ENCODE measurements at places on chromosomes 16 and 17. TPM values are rescaled to one million over a fixed set of nuclear protein-coding genes. Genes with fewer than 3 reads are reported as not detected.

Gene TMEM11
- 30.2 TPM for total RNA-seq

GRCh38 chr17:63550817-63551639 lies 751 bp downstream of the DCAF7 start:
- DNase-seq: no peak

DNA sequence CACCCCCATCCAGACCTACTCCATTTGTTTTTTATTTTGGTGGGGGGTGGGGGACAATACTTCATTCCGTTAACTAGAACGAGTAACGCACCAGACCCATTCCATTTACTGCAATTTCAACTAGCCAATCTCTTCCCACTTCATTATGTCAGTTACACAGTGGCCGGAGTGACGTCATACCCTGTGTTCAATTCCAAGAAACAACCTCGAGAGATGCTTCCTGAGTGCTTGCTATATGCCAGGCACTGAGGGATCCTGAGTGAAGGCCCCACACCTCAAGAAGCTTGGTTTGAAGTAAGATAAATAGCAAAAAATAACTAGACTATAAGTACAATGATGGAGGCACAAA lies 9.1 kb upstream of the SIAH1 start:
- no peak for DNase-seq

DNA sequence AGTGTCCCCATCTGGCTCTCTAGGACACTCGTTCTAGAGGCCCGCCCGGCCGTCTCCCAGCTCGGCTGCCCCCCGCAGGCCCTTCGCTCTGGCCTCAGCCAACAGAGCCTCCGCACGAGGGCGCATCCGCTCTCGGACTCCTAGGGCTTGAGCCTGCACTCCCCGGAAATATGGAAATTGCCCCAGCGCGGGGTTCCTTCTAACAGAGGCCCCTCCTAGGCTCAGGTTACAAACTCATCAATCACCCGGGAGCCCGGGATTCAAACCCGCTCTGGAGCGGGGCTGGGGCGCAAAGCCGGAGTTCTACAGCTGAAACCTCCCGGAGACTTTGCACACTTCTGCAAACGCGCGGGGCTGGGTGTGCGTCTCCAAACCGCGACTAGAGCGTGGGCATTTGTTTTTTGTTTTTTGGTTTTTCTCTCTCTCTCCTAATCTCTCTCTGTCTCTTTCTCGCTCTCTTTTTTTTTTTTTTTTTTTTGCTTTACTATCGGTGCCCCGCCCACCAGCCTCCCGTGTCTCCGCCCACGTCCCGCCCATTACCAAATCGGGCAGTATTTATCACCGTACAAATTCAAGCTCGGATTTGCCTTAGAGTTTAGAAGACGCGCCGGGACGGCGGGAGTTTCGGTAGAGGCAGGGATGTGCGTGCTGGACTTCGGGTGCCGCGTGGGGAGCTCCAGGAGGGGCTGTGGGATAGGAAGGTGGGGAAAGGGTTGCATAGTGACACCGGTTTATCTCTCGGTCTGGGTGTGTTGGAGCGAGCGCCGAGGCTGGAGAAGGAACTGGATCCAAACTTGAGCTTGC lies 2.4 kb upstream of the FOXL1 start:
- no peak for DNase-seq

GRCh38 chr17:55159251-55159650 lies 105.5 kb upstream of the HLF start:
- DNase-seq: no peak

- no peak for DNase-seq
Measured at GRCh38 chr16:69477546-69477945, 53.1 kb downstream of the CYB5B start.

GRCh38 chr17:72287586-72287985 lies 166.8 kb downstream of the SOX9 start:
- DNase-seq: no peak

- DNase-seq: no peak
Measured at GRCh38 chr16:57821149-57821971, 19.1 kb upstream of the KIFC3 start.

DNA sequence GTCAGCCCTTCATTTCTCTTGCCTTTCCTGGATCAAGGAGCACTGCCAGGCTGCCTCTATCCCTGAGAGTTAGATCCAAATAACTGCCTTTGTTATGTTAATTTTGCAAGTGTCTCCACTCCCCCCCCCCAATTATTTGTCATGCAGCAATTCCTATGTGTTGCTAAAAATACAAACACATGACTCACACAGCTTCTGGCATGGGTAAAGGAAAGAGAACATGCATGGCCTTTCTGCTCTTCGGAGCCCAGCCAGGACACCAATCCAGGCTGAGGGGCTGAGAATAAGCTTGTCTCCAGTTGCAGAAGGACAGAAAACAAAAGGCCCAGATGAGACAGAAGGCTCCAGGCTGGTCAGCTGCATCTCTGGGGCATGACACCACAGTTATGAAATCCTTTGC lies 148.0 kb upstream of the TNRC6C start:
- peak; percentile 93 for DNase-seq

Gene PLCD3
- 34.1 TPM for total RNA-seq

Gene TBC1D3E
- total RNA-seq: not detected

GRCh38 chr16:13014476-13014875 lies 113.1 kb downstream of the SHISA9 start:
- DNase-seq: no peak

Gene PLA2G10
- not detected for total RNA-seq

Gene OTOP3
- 0.74 TPM for total RNA-seq

DNA sequence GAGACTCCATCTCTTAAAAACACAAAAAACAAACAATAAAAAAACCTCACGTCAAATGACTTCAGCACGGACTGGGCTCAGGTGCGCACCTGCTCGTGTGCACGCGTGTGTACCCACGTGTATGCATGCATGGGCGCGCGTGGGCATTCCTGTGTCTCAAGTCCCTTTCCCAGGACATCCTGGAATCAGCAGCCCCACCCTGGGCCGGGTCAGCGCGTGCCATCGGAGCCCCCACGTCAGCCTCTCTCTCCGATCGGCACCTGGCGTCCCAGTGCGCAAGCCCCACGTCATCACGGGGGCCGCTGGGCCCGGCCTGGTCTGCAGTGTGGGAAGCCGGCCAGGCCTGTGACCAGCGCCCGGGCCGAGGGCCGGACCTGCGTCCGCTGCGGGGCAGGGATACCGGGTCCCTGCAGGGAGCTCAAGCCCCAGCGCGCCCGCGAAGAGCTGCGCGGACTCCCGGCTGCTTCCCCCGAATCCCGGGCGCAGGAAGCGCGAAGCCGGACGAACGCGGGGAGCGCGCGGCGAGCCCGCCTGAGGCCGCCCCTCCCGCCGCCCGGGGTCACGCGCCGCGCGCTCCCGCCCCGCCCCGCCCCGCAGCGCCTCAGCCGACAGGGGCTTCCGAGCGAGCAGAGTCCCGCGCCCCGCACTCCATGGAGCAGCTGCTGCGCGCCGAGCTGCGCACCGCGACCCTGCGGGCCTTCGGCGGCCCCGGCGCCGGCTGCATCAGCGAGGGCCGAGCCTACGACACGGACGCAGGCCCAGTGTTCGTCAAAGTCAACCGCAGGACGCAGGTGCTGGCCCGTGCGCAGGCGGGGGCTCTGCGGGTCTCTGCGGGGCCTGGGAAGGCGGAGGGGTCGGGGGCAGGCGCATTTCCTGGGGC lies at the start of gene FN3K:
Gene FN3K (plus strand): TSS at position 629 of the 880 bp plus-strand sequence. CDS start 22 bp downstream, at position 651.
- DNase-seq: no peak

DNA sequence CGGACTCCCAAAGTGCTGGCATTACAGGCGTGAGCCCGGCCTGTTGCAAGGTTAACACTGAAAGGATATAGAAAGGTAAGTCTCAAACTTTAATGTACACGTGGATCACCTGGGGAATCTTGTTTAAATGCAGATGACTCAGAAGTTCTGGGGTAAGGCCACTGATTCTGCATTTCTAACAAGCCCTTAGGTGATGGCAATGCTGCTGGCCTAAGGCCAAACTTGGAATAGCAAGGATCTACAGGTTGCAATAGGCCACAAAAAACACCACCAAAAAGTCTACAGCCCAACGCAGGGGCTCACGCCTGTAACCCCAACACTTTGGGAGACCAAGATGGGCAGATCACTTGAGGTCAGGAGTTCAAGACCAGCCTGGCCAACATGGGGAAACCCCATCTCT lies 4.2 kb downstream of the CMTM4 start:
- DNase-seq: no peak

Gene NTN1
- 4.7 TPM for total RNA-seq

Gene SLFN14
- not detected for total RNA-seq

DNA sequence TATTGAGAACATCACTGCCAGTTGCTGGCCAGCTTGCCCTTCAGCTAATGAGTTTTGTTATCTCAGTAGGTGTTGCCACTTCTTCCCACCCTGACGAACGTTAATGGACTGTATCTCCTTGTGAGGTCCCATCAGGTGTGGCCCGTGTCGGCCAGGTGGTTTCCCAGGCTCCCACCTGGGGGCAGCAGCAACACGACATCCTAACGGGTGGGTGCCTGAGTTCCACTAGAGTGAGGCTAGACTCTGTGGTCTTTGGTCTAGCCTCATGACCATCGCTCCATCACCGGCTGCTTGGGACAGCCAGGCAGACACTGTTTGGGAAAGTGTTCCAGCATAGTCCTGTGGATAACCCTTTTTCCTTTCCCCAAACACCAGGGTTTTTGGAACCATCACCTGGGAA lies 45.6 kb upstream of the LCMT1 start:
- DNase-seq: no peak

GRCh38 chr17:42288803-42289610 lies 709 bp downstream of the STAT5A start:
- no peak for DNase-seq

- no peak for DNase-seq
Measured at GRCh38 chr17:30093463-30094147, 23.0 kb upstream of the NSRP1 start.

- DNase-seq: no peak
Measured at GRCh38 chr17:42459256-42459800, 650 bp downstream of the ATP6V0A1 start.

DNA sequence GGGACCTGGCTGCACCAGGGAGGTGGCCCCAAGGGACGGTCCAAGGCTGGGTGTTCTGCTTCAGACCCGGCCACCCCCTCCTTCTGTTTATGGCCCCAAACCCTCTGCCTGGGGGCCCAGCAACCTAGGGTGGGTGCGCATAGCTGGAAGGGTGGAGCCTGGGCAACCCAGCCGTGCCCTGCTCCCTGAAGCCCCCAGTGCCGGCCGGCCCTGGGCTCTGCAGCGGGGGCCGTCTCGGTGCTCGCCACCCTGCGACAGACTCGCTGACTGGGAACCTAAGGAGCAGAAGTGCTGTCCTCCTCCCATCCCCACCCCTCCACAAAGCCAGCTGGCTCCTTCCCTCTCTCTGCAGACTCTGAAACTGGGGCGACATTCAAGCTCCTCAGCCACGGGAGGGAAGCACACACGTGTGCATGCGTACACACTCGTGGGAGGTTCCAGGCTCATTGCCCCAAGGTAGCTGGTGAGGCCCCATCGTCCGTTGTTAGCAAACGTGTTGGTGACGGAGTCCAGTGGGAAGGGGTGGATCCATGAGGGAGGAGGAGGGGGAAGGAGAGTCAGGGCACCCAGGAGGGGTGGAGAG lies 43.4 kb downstream of the ENGASE start:
- DNase-seq: no peak

DNA sequence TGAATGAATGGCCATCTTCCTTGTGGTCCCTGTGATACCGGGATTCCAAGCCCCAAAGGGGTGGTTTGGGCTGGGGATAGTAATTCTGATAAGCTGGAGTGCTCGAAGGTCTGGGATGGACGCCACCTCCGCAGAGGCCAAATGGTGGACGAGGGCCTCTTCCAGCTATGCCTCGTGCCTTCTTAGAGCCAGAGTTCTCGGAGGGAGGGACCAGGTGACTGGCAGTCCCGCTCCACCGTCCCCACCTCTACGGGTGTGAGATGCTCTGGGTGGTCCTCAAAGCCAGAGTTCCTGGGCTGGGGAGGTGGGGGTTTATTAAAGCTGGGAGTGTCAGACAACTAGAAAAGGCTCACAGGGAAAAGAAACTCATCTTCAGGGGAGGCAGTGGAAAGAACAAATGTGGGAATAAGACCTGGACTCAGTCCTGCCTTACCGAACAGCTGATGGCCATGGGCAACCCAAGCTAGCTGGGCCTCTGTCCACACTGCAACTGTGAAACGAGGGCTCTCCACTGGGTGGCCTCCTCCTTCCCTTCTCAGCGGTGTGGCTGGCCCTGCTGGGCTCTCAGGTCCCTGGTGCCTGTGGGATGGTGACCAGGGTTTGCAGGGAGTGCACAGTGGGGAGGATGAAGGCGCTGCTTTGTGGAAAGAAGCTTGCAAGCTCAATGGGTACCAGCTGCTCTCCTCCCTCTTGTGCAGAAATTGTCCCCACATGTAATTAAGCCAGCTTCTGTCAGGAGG lies 75.2 kb downstream of the N4BP1 start:
- DNase-seq: peak; percentile 88

DNA sequence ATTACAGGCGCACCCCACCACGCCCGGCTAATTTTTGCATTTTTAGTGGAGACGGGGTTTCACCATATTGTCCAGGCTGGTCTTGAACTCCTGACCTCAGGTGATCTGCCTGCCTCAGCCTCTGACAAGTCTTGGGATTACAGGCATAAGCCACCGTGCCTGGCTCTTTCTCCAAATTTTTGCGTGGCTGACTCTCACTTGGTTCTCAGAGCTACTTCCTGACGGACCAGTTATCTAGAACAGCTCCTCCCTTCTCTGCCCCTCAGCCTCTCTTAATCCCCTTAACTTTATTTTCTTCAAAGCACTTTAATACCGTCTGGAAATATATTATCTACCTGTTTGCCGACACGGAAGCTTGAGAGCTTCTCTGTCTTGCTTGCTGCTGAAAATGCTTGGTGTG lies 4.2 kb downstream of the YPEL2 start:
- DNase-seq: no peak

Gene EMP2
- 70.7 TPM for total RNA-seq

Gene NTN3
- total RNA-seq: not detected

- no peak for DNase-seq
Measured at GRCh38 chr16:80804526-80805383, at the start of gene CDYL2. CDYL2 (minus strand) TSS chr16:80804598; CDS start chr16:80804173, 425 bp downstream.

Gene WNT9B
- total RNA-seq: not detected

GRCh38 chr17:65185668-65186382 lies 48.7 kb downstream of the RGS9 start:
- DNase-seq: no peak

Gene LRRC59
- total RNA-seq: 49.6 TPM
